NCI-H1930 (cell line): ENCODE measurements at places on chromosomes 5 and 9.

DNA sequence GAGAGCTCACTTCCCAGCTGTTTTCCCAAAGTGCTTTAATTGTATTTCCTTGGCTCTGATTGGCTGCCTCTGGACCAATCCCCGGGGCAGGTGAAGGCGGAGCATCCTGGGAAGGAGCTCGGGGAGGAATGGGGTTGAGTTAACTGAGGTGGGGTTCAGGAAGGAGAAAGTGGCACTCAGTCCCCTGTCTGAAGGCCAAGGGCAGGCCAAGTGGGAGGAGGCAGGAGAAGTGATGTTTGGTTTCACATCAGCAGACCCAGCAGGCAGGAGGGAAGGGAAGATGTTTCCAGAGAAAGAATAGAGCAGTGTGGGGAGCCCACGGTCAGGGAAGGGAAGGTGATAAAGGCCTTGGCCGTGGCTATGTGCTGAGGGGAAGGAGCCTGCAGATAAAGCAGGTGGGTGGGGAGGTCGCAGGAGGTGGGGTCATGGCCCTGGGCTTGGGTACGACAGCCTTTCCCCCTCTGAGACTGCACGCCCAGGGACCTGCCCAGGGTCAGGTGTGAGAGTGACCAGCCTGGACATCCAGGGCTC is 3.1 kb downstream of the TSPAN17 start:
- DNase-seq, result no peak

GRCh38 chr9:133151601-133152525 is 11.9 kb downstream of the GBGT1 start:
- no peak for DNase-seq

- no peak for DNase-seq
Measured at GRCh38 chr5:179284751-179285631, 60.3 kb downstream of the ADAMTS2 start.

GRCh38 chr9:33065157-33066076 is 11.1 kb downstream of the SMU1 start:
- no peak for DNase-seq

DNA sequence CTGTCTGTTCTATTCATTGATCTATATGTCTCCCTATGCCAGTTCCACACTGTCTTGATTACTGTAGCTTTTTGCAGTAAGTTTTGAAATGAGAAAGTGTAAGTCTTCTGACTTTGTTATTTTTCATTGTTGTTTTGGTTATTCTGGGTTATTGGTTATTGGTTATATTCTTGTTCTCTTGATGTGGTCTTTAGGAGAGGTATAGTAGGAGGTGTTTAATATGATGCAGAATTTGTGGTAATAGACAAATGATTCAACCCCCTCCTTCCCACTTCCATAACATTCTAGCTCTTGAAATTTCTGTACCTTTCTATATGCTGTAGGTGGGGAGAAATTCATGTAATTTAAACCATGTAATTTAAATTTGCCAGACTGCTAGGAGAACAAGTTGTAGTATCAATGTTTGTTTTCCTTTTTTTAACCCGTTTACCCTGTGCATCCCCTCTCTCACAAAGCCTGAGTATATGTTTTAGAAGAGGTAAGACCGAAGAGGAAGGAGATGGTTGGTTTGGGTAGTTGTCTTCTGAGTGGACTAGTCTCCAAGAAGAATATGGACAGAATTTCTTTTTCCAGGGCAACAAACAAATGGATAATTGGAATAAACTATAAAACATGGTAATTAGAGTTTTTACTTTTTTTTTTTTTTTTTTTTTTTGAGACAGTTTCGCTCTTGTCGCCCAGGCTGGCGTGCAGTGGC is 19.2 kb downstream of the ANKHD1 start:
- DNase-seq, result no peak

DNA sequence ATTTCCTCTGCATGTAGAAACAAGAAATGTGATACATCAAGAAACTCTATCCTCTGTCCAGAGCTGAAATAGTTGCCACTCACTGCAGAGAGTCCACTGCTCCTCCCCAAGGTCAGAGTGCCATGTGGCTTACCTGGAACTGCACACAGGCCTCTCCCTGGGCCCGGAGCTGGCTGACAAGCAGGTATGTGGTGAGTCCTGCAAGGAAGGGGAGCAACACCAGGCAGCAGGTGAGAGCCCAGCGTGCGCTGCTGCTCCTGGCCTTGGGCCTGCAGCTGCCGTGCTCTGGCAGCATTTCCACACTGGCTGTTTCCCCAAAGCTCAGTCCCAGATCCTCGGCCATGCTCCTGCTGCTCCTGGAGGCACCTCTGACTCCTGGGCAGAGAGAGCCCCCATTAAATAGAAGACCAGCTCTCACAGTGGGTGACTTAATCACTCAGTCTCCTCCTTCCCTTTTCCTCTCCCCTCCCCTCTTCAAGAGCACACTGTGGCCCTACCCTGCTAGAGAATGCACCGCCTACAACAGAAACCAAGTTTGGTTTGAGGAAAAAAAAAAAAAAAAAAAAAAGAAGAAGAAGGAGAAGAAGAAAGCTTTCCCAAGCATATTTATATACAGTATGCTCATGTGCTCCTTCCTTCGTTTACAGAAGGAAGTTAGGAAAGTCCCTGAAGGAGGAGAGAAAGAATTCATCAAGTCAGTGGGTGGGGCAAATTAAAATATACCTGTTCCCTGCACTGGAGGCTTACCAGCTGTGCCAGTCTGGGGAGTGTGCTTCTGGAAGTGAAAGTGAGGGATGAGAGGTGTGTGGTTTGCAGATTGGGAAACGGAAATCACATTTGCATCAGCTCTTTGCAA is at the start of gene TNFSF15:
Gene TNFSF15 (minus strand): TSS at position 370 of the 856 bp plus-strand sequence. CDS start 27 bp downstream, at position 343.
- DNase-seq, result no peak

DNA sequence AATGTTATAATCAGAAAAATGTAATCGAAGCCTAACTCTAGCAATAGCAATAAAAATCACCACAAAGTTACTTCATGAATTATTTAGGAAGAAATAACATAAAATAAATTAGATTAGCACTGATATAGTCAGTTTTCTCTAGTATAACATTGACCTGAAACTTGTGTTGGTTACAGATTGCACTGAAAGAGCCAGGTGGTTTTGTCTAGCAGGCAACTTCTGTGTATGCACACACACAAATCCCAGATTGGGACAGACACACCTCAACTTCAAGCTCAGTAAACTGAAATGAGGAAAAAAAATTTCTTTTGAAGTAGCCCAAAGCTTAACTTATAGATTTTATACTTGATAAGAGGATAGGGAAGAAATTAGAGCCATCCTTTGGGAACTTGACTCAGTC is 129.3 kb downstream of the EFNA5 start:
- DNase-seq, result no peak

DNA sequence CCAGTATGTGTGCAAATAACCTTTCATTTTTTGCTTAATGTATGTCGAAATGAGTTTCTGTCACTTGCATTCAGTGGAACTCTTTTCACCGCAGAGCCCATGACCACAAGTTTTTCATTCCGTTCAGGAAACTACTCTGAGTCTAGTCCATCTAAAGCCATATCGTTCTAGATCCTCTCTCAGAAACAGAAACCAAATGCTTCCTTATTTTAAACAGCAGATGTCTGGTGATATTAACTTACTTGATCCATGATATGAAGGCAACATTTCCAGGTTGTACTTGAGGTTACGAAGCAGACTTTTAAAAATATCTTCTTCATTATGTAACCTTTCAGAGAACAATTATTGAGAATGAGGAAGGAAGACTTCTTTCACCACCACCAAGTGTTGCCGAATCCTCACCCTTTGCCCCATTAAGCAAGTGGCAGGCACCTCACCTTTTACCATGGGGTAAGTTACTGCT is 72.4 kb upstream of the GNAQ start:
- DNase-seq, result no peak

- no peak for DNase-seq
Measured at GRCh38 chr9:125475385-125475784, 213.8 kb downstream of the GAPVD1 start.

GRCh38 chr5:113201715-113202114 is 225.1 kb downstream of the DCP2 start:
- no peak for DNase-seq

GRCh38 chr5:38846379-38847011 is 683 bp downstream of the OSMR start:
- DNase-seq, result no peak

GRCh38 chr5:111472096-111472495 is 40.2 kb downstream of the STARD4 start:
- DNase-seq, result no peak

DNA sequence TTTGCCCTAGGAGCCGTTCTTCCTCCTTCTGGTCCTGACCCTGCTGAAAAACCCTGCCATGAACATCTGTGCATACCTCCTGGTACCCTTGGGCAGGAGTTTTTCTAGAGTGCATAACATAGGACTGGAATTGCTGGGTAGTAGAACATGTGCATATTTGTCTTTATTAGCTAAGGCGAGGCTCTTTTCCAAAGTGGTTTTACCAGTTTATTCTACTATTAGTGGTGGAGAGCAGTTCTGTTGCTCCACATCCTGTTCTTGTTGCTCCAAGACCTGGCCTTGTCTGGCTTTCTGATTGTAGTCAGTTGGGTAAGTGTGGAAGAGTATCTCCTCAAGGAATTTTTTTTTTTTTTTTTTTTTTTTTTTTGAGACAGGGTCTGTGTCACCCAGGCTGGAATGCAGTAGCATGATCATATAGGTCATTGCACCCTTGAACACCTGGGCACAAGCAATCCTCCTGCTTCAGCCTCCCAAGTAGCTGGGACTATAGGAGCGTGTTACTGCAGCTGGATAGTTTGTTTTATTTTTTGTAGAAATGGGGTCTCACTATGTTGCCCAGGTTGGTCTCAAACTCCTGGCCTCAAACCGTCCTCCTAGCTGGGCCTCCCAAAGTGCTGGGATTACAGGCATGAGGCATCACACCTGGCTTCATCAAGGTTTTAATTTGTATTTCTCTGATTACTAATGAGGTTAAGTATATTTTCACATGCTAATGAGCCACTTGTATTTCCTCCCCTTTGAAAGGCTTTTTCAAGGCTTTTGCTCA is 85.2 kb downstream of the SPRY4 start:
- DNase-seq, result no peak

GRCh38 chr5:149301744-149302380 is 30.2 kb downstream of the AFAP1L1 start:
- no peak for DNase-seq

DNA sequence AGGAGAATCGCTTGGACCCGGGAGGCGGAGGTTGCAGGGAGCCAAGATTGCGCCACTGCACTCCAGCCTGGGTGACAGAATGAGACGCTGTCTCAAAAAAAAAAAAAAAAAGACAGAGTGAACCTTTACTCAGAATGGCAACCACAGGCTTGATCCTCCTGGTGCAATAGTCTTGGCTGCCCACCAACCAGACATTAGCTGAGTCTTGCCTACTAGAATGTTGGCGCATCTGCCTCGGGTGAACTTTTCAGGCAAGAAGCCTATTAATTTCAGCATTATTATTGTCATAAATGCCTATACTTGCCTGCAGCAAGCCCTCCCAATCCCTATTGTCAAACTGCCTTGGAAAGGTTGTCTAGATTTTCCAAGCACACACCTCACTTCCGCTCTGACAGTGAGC is 4.2 kb downstream of the SERINC5 start:
- no peak for DNase-seq

DNA sequence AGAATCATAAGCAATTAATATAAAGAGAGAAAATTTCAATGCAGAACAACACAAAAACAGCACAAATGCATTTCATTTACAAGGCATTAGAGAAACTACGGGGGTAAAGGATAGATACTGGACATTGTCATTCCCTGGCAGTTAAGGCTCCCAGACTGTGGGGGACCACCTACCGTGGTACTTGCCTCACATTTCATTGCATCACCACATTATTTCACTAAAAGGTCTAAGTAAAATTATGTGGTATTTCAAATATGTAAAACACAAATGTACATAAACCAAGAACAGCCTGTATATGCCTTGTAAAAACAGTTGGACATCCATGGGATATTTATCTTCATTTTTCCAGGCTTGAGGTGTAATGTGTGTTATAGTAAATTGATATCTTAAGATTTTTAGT is 571.2 kb upstream of the ZNF462 start:
- no peak for DNase-seq

- DNase-seq, result no peak
Measured at GRCh38 chr5:93637697-93638096, 54.7 kb downstream of the NR2F1 start.

DNA sequence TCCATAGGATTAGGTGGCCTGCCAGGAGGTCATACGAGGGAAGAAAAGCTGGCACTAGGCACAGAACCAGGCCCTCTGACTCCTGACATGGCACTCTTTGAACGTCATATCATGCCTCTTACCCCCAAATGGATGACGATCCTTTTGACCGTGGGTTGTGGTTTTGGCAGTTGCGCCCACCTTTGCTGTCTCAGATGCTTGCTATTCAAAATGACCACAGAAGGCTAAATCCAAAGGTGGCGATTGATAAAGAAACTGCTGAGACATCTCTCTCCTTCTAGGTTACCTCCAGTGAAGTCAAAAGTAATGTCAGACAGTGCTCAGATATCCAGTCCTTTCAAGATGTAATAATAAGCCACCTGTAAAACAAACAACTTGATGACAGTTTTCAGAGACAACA is 385.0 kb downstream of the EFNA5 start:
- DNase-seq, result no peak

DNA sequence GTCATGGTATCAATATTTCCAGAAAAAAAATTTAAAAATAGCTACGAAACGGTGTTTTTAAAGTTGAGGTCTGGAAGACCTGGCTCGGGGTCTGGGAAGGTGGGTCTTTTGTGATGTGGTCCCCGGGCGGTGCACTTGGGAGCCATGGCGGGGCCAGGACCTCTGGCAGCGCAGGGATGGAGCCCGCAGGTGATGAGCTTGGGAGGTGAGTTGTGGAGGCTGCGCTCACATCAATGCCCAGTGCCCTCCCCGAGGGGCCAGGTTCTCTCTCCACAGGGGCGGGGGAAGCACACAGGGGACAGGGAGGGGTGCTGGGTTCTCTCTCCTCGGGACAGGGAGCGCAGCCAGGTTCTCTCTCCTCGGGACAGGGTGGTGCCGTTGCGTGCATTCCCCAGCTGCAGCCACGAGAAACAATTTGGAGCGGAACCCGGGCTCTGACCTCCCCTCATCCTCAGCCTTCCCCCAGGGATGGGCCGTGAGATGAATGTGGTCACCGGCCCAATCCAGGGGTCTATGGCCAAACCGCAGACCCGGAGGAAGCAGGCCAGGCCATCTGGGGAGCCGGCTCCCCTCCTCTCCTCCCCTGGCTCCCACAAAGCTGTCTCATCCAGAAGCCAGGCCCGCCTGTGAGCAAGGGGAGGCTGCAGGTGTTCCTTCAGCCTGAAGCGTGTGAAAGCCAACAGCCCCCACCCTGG is 25.8 kb downstream of the DBH start:
- no peak for DNase-seq

- DNase-seq, result no peak
Measured at GRCh38 chr5:60178101-60178500, 284.6 kb upstream of the PDE4D start.

GRCh38 chr5:123511290-123511647 is 708 bp upstream of the CSNK1G3 start:
- no peak for DNase-seq

GRCh38 chr9:91138760-91139159 is 223.0 kb downstream of the AUH start:
- DNase-seq, result no peak

GRCh38 chr9:38359689-38360385 is 32.7 kb upstream of the ALDH1B1 start:
- DNase-seq, result no peak

- DNase-seq, result no peak
Measured at GRCh38 chr9:79661279-79661678, 89.5 kb downstream of the TLE4 start.
